NCI-H2029 treated with DMSO at 0.1 percent for 48 hours (cell line): ENCODE measurements at places on chromosomes 5 and 9.

DNA sequence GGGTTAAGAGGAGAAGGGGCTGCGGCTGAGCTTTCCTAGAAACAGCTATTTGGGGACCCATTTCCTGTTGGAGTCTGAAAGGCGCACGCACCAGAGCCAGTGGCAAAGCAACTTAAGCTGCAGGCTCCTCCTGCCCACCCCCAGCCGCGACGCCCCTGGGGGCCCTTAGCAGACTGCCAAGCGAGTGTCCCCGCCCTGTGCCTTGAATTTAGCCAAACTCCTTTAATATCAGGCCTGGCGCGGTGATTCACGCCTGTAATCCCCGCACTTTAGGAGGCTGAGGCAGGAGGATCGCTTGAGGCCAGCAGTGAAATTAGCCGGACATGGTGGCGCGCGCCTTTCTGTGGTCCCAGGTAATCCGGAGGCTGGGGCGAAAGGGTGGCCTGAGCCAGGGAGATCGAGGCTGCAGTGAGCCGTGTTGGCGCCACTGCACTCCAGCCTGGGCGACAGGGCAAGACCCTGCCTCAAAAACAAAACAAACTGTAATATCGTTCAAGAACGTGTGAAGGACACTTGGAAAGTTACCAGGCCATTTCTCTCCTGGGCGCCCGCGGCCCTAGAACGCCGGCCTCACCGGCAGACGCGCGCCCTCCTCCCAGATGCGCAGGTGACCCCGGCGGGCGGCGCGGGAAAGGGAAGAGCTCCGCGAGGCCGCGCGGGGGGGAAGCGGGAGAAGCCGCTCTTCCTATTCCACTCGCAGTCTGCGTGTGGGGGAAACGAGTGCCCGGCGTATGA, 1.0 kb upstream of the F2R start:
- DNase-seq: no peak

- DNase-seq: no peak
These were observed 434.5 kb downstream of the KDM4C start for GRCh38 chr9:7192266-7192665.

- DNase-seq: peak; percentile 68
These were observed 2.6 kb downstream of the NKD2 start for GRCh38 chr5:1011226-1011631.

GRCh38 chr5:52107210-52107905, 680.4 kb upstream of the ITGA1 start:
- no peak for DNase-seq

DNA sequence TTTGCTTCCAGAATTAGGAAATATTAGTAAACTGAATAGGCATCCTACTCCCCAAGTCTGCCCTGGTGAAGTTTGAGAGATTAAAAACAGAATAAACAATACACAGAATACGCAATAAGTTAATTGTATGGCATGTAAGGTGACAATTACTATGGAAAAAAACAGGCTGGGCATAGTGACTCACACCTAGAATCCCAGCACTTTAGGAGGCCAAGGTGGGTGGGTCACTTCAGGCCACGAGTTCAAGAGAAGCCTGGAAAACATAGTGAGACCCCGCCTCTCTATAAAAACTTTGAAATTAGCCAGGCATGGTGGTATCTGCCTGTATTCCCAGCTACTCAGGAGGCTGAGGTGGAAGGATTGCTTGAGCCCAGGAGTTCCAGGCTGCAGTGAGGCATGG, 64.2 kb upstream of the SUSD1 start:
- DNase-seq: no peak

- DNase-seq: no peak
These were observed 171.3 kb downstream of the NR3C1 start for GRCh38 chr5:143231973-143232812.

DNA sequence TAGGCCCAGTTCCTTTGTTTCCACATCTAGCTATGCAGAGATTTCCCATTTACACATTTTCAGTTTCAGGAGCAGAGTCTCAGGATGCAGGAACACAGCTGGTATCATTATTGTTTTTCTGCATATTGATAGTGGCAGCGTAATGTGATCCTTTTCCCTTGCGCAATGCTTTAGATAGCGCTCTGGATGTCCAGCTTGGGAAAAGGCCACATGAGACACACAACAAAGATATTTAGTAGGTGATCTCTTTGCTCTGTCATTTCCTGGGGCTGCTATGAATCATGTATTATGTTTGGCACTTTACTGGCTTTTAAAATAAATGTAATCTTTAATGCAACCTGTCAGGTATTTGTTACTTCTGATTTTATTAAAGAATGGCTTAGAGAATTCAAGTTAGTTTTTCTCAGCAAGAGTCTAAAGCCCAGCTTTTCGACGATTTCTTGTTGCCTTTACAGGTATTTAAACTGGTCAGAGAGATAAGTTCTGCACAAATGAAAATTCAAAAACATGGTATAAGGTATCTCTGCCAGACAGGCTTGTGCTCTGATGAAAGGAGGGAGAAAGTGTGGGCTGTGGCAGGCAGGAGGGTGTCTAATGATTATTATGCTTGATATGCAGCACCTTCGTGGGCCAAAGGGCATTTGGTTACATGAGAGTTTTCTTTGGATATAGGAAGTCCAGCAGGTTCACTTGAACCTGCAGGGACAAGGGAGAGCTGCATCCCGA, 42.2 kb downstream of the PTTG1 start:
- DNase-seq: no peak

GRCh38 chr5:91670563-91670962, 287.4 kb upstream of the ARRDC3 start:
- DNase-seq: peak; percentile 2

DNA sequence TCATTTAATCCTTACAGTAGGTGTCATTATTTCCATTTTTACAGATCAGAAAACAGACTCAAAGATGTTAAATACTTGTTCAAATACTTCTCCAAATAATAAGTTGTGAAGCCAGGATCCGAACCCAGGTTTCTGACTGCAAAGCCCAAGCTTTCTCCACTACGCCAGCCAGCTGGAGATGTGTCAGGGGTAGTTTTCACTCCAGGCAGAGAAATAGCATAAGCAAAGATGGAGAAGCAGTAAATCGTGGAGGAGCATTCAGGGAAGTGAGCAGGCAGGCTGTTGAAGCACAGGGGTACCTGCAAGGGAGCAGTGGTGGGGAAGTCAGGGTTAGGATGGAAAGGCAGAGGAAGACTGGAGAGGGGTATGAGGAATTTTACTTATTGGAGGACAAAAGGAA, 2.9 kb downstream of the TLN1 start:
- DNase-seq: no peak

GRCh38 chr9:137304383-137305059, 2.5 kb upstream of the NRARP start:
- no peak for DNase-seq

GRCh38 chr5:32302835-32303754, 9.6 kb downstream of the MTMR12 start:
- DNase-seq: no peak

DNA sequence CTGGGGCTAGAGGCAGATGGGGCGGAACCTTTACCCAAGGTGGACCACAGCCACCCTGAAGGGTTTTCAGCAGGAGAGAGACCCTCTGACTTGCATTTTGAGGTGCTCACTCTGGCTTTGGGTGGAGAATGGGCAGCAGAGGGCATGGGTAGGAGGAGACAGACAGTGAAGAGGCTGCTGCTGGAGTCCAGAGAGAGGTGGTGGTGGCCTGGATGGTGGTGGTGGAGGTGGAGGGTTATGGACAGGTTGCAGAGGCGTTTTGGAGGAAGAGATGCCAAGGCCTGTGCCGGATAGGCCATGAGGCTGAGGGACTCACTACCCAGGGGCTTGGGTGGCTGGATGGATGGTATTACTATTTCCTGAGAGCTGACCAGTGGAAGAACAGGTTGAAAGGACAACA, 46.1 kb upstream of the CDKN2AIPNL start:
- DNase-seq: no peak

GRCh38 chr5:140883927-140884697, 2.2 kb downstream of the PCDHA13 start:
- no peak for DNase-seq

GRCh38 chr5:116062352-116062751, 22.5 kb upstream of the COMMD10 start:
- DNase-seq: no peak

DNA sequence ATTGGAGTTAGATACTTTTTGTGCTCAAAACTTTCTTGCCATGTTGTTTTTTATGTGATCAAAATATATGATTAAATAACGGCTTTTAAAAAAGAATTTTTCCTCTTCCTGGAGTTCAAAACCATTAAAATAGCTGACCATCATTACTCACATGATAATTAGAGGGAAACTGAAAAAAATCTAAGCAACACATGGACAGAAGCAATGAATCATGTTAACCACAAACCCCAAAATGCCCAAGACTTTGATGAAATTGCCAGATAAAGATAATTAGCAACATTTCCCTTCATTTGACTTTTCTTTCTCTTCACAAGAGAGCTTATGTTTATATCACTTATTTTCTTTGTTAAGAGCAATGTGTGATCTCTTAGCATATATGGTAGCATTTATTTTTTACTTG, 1294.2 kb downstream of the EFNA5 start:
- no peak for DNase-seq

- no peak for DNase-seq
These were observed 10.9 kb downstream of the ACTL7B start for GRCh38 chr9:108844856-108845255.

- no peak for DNase-seq
These were observed 6.3 kb downstream of the NR2F1-AS1 start for GRCh38 chr5:93574491-93575305.

DNA sequence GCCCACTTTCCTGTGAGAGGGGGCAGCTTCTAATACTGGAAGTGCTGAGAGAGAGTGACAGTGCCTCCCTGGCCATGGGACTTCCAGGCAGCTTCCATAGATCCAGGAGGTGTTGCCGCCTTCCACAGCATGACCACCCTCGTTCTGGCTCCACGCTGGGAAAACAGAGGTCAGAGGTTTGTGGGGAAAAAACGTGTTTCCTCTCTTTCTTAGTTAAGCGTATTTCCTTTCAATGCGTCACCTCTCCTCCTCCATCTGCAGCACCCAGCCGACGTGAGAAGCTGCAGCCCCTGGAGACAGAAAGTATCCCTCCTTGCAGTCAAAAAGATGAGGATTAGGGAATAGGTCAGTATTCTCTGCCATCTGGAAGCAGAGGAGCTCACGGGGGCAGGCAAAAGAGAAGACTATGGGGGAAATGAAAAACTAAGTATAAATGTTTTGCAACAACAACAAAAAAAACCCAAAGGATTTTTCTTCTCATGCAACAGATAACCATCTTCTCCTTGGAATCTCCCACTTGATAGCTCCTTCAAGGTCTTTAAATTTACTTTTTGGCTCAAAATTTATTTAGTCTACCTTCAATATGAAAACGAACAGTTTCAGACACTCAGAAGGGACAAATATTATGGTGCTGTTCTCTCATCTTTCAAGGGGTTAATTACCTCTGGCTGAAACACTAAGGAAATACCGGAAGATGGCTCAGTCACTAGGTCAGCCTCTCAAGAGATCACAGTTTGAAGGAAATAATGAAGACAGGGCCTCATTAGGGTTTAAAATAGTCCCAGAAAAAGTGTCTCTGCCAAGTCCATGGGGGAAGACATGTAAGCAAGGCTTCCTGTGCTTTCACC, 38.0 kb downstream of the MTMR12 start:
- DNase-seq: no peak

GRCh38 chr9:17782430-17783149, 203.7 kb downstream of the SH3GL2 start:
- DNase-seq: no peak

- DNase-seq: no peak
These were observed 136.4 kb upstream of the TBC1D2 start for GRCh38 chr9:98391867-98392266.

- DNase-seq: no peak
These were observed 393.1 kb downstream of the EFNA5 start for GRCh38 chr5:107277485-107278125.

- DNase-seq: no peak
These were observed 12.9 kb downstream of the PLPP7 start for GRCh38 chr9:131302244-131303075.

- DNase-seq: no peak
These were observed 21.4 kb downstream of the CEP72 start for GRCh38 chr5:633501-633955.

DNA sequence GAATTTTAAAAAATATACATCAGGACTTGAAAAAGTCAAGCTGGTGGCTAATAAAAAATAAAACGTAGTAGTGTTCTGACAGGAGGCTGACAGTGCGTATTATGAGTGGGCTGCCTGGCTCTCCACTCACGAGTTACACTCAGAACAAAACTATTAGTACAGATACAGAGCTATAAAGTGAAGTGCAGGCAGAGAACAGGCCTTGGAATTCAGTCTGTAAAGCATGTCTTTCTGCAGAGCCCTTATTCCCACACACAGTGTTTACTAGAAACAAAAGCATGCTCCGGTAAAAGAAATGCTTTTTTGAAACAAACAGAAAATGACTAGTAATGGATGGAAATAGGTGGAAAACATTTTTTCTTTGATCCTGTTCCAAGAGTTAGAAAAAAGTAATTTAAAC, 334.7 kb downstream of the DIRAS2 start:
- no peak for DNase-seq

- DNase-seq: no peak
These were observed 15.0 kb upstream of the HMGCR start for GRCh38 chr5:75322066-75322465.

DNA sequence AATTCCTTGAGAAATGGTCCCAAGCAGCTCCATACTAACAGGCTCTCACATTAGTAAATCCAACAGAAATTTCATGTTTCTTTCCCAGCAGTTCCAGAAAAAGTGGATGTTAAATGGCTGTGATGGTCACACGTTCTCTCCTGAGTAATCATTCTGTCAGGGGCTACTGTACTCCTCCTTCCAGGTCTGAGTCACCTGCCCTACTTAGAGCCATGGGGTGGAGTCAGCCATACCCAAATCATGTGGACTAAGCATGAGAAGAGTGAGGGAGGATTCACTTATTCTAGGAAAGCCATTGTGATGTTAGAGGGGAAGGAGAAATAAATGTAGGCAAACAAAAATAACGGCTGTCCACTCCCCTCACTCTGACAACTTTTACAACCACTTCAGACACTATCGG, 547.2 kb downstream of the CSNK1G3 start:
- DNase-seq: no peak

- DNase-seq: no peak
These were observed 28.1 kb downstream of the CPEB4 start for GRCh38 chr5:173916233-173916632.

GRCh38 chr5:154714266-154714986, 40.8 kb upstream of the LARP1 start:
- DNase-seq: peak; percentile 78

- no peak for DNase-seq
These were observed 103.9 kb upstream of the IFNE start for GRCh38 chr9:21585756-21586752.

DNA sequence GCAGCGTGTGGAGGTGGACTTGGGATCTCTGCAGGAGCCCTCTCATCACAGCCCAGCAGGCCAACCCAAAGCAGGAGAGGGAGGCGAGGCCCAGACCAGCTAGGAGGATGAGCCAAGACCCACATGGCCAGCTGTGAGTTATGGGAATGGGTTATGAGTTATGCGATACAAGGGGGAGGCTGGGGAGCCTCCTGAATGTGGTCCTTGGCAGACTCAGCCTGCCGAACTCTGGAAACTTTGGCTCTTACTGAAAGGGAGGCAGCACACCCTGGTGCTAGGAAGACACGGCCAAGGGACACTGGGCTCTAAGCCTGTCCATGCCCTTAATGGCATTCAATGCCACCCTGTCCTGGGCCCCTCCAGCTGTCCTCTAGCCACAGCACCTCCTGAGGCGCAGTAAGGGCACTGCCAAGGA, 7.7 kb upstream of the VAV2 start:
- no peak for DNase-seq
